Natural killer cell (primary cell): ENCODE measurements at places on chromosomes 7 and 10. TPM values are rescaled to one million over a fixed set of nuclear protein-coding genes. Genes with fewer than 3 reads are reported as not detected.
A peak's percentile ranks its signal among the peaks of the same experiment; 100 is the strongest.

DNA sequence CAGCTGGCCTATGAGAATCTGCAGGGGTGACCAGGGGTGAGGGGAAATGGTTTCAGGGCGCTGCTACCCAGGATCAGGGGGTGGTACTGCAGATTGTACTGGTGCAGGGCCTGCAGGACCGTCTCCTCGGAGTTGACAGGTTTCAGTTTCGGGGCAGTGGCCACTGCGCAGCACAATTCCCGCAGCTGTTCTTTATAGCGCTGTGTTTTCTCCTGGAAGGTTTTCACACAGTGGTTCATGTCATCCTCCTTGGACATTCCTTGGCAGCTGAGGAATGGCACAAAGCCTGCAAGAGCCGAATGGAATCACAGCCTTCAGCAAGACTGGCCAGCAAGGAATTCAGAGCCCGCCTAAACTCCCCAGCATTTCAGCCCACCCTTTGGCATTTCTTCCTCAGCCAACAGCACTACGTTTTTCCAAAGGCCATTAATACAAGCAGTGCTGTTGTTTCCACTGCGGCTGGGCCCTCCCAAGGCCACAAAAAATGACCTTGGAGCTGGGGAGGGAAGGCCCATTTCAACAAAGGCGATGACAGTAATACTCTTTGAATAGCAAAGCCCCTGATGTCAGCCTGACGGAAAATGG is 44.9 kb downstream of the PNLIPRP2 start:
- no peak for DNase-seq

DNA sequence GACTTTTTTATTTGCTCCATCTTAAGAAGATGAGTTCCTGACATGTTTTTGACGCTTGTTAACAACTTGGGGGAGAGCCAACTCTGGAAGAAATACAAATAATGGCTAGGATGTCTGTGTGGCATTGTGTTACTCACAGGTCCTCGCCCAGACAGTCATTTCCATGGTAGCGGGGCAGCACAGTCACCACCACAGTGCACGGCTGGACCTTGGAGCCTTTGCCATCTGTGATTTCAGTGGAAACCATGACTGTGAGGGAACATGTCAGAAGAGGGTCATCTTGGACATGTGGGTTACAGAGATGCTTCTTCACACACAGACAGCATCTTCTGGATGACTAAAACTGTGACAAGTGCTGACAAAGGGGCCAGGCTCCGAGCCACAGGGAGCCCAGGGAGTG is 74.5 kb downstream of the PKD1L1 start:
- DNase-seq = no peak

- DNase-seq = peak; percentile 60
Observed at GRCh38 chr7:29189743-29190201, 4.8 kb upstream of the CHN2 start.

- DNase-seq = no peak
Observed at GRCh38 chr10:108899670-108900069, 1023.6 kb downstream of the XPNPEP1 start.

DNA sequence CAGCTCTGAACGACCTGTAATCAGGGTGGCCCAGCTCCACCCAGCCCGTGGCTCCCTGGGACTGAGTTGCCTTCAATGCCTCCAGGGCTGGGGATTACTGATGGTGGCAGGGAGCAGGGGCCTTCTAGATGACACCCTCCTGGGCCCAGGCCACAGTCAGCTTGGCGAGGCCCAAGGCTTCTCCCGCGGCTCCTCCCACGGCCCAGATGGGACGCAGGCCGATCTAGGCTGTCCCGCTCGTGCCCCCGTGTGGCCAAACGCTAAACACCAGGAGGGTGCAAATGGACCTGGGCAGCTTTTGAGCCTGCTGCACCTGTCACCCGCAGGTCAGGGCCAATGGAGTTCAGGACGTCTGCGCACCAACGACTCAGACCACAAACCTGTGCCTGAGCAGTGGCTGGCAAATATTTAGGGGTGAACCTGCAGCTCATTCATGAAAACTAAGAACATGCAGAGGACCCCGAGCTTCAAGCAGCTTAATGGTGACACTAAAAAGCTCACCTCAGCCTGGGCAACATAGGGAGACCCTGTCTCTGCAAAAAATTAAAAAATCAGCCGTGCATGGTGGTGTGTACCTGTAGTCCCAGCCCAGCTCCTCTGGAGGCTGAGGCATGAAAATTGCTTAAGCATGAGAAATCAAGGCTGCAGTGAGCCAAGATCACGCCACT is 43.2 kb downstream of the ASB13 start:
- DNase-seq = peak; percentile 85

DNA sequence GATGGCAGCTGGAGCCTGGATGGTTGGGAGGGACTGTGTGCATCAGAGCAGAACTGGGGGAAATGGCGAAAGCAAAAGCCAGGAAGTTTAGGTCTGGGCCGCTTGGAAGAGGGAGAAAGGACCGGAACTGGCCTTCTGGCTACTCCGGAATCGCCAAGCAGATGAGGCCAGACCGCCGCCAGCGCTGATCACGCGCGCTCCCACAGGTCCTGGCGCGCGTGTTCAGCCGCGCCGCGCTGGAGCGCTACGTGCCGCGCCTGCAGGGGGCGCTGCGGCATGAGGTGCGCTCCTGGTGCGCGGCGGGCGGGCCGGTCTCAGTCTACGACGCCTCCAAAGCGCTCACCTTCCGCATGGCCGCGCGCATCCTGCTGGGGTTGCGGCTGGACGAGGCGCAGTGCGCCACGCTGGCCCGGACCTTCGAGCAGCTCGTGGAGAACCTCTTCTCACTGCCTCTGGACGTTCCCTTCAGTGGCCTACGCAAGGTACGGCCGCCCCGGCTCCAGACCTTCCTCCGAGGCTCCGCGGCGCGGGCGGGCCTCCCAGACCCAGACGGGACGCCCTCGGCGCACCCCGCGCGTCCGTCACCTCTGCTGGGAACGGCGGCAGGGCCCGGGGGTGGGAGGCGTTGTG is 2.0 kb downstream of the CYP26C1 start:
- DNase-seq = no peak

- DNase-seq = no peak
Observed at GRCh38 chr7:55427800-55428199, 62.7 kb downstream of the LANCL2 start.

DNA sequence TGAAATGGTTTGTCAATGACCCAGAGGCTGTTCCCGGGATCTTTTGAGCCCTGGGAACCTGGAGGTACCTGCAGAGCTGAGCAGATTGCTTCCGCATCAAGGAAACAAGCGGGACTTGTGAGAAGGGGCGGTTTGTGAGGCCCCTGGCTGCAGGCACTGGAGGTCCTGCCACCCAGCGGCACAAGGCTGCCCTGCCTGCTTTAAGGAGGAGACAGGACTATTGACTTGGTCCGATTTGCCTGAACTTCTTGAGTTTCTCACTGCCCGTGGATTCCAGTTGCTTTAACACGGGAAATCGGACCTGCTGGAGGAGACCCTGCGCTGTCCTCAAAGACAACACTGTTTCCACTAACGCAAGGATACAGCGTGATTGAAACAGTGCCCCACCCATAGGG is 130.1 kb downstream of the DNAJB6 start:
- no peak for DNase-seq

- DNase-seq = no peak
Observed at GRCh38 chr10:86705905-86706304, 37.6 kb downstream of the LDB3 start.

DNA sequence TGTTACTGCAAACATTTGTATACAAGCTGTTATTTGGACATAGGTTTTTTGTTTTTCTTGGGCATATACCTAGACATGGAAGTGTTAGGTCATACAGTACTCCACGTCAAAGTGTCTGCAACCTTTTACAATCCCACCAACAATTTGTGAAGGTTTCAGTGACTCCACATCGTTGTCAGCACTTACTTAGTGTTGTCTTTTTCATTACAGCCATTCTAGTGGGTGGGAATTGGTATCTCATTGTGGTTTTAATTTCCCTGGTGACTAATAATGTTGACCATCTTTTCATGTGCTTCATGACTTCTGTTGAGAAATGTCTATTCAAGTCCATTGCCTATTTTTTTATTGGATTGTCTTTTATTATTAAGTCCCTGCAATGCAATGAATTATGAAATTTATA is 95.0 kb downstream of the UBE3C start:
- DNase-seq = no peak

- no peak for DNase-seq
Observed at GRCh38 chr10:110571093-110571743, 3.7 kb downstream of the SMC3 start.

DNA sequence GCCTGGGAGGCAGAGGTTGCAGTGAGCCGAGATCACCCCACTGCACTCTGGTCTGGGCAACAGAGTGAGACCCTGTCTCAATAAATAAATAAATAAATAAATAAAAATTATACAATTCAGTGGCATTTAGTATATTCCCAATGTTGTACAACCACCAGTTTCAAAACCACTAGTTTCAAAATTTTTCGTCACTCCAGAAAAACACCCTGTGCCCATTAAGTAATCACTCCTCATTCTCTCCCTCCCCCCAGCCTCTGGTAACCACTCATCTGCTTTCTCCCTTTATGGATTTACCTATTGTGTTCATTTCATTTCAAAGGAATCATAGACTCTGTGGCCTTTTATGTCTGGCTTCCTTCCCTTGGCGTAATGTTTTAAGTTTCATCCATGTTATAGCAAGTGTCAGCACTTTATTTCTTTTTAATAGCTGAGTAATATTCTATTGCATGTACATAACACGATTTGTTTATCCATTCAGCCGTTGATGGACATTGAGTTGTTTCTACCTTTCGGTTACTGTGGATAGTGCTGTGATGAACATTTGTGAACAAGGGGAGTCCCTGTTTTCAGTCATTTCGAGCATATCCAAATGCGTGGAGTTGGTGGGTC is 29.4 kb upstream of the GOLGA7B start:
- no peak for DNase-seq

DNA sequence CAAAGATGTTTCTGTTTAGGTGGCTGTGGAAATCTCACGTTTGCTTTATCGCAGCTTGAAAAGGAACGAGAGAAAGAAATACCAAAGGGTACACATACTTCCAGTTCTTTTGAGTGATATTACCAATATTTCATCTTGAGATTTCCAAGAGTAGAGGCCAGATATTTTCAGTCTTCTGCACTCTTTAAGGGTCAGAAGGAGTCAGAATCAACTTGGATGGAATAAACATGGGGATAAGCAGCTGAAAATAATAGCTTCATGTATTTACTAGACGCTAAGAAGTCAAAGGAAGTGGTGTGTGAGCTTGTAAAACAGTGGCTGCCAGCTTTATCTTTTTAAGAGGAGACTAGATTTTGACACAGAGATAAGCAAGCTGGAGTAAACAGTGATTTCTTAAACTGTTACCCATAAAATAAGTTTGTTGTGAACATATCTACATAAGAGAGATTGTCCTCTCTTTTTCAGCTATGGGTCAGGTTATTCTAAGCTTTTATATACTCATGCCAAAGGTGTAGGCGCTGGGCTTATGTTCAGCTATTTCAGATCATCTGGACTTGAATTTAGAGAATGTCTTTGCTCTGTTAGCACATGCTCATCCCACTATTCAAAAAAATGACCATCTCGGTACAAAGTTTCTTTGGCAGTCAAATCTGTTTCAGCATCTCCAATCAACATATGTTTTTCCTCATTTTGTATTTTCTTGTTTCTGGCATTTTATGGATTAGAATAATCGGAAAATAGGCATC is 170.8 kb upstream of the TCF7L2 start:
- DNase-seq = no peak

GRCh38 chr7:134623193-134623592 is 23.5 kb upstream of the BPGM start:
- no peak for DNase-seq

DNA sequence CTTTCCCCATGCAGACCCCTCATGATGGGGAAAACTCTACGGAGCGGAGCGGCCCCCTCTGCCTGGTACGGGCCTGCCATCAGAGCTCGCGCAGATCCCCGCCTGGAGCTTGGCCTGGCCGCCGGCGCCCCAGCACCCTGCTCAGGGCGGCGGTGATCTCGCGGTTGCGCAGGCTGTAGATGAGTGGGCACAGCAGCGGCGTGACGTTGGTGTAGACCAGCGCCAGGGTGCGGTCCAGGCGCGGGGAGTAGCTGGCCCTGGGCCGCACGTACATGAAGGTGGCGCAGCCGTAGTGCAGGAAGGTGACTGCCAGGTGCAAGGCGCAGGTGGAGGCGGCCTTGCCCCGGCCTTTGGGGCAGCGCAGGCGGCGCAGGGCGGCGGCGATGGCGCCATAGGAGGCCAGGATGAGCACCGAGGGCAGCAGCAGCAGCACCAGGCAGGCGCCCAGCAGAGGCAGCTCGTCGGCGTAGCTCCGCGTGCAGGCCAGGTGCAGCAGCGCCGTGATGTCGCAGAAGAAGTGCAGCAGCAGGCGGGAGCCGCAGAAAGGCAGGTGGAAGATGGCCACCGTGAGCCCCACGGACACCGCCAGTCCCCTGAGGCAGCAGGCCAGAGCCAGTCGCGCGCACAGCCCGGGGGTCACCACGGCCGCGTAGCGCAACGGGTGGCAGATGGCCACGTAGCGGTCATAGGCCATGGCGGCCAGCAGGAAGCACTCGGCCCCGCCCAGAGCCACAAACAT is 33.4 kb downstream of the TAS2R41 start:
- DNase-seq = no peak

DNA sequence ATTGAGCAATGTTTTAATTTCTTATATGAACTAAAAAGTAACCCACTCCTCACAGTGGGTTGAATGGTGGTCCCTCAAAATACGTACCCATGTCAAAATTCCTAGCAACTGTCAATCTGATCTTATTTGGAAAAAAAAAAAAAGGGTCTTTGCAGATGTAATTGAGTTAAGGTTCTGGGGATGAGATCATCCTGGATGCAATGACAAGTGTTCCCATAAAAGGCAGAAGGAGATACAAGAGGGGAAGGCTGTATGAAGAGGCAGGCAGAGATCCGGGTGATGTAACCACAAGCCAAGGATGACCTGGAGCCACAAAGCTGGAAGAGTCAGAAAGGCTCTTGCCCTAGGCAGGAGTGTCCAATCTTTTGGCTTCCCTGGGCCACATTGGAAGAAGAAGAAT is 516.3 kb upstream of the MKI67 start:
- no peak for DNase-seq

GRCh38 chr7:33035776-33036175 is 26.8 kb downstream of the NT5C3A start:
- no peak for DNase-seq

- DNase-seq = no peak
Observed at GRCh38 chr10:85599081-85599480, 767.5 kb downstream of the GRID1 start.

GRCh38 chr10:86961481-86962091 is 3.2 kb downstream of the SNCG start:
- DNase-seq = no peak

- DNase-seq = no peak
Observed at GRCh38 chr7:90698616-90699015, 102.5 kb downstream of the CDK14 start.

- no peak for DNase-seq
Observed at GRCh38 chr7:36107926-36108631, 45.0 kb upstream of the EEPD1 start.

- no peak for DNase-seq
Observed at GRCh38 chr7:5692845-5693278, 88.6 kb downstream of the RNF216 start.

The WIPF3 gene
- total RNA-seq = not detected

The CALHM3 gene
- total RNA-seq = not detected

The SERPINE1 gene
- total RNA-seq = 5.5 TPM

The SLC18A3 gene
- total RNA-seq = not detected

The ODAD2 gene
- not detected for total RNA-seq

The RINT1 gene
- total RNA-seq = 37.3 TPM

The BMPER gene
- 0.64 TPM for total RNA-seq

The SNX10 gene
- total RNA-seq = 17.2 TPM

The FBXL13 gene
- 0.70 TPM for total RNA-seq

The SUN1 gene
- total RNA-seq = 63.5 TPM
